ENCODE measurements at places on chromosomes 7 and 10. TPM values are rescaled to one million over a fixed set of nuclear protein-coding genes. Genes with fewer than 3 reads are reported as not detected.

- no peak for DNase-seq
- no peak overlapping the region for H3K4me3 ChIP-seq
- no peak overlapping the region for H3K27ac ChIP-seq
- peaks cover 29% of the 10 kb centered on the region for H3K27me3 ChIP-seq
- H3K36me3 ChIP-seq, result no peaks in the 10 kb centered on the region
Observed at GRCh38 chr7:122883049-122883680, 3.1 kb downstream of the CADPS2 start.

DNA sequence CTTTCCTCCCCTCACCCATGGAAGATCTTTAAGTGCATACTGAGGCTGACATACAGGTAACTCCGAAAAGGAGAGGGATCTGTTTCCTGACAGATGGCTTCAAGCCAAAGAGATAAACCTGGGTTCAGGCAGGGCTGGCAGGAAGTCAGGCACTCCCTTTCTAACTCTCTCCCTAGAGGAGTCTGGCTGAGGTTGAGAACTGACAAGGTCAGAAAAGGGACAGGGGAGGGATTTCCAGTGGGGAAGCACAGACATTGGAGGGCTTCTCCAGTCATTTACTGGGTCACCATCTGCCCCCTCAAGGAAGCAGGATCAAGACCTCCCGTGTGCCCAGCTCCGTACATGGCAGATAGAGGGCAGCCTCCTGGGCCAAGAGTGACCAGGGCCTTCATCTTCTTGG is 31.6 kb downstream of the TLX1 start:
- peaks cover 36% of the 10 kb centered on the region for H3K4me1 ChIP-seq
- H3K27ac ChIP-seq, result no peak overlapping the region
- H3K27me3 ChIP-seq, result peaks cover 56% of the 10 kb centered on the region
- H3K4me3 ChIP-seq, result no peak overlapping the region

- H3K4me1 ChIP-seq, result no peaks in the 10 kb centered on the region
- H3K27ac ChIP-seq, result no peak overlapping the region
- peaks cover 6% of the 10 kb centered on the region for H3K27me3 ChIP-seq
- no peak for DNase-seq
- no peak overlapping the region for H3K4me3 ChIP-seq
Observed at GRCh38 chr10:88661018-88661417, 3.2 kb upstream of the LIPF start.

GRCh38 chr7:3575753-3576531 is 274.9 kb downstream of the SDK1 start:
- peaks cover 40% of the 10 kb centered on the region for H3K36me3 ChIP-seq
- H3K27ac ChIP-seq, result no peak overlapping the region
- peaks cover 18% of the 10 kb centered on the region for H3K4me1 ChIP-seq
- no peak overlapping the region for H3K4me3 ChIP-seq
- no peak for DNase-seq

GRCh38 chr7:34019301-34019790 is 114.0 kb downstream of the BMPER start:
- no peaks in the 10 kb centered on the region for H3K36me3 ChIP-seq
- no peak overlapping the region for H3K27ac ChIP-seq
- no peak for DNase-seq
- H3K4me3 ChIP-seq, result no peak overlapping the region
- peaks cover 4% of the 10 kb centered on the region for H3K4me1 ChIP-seq

GRCh38 chr10:122949296-122949695 is 4.7 kb downstream of the C10orf88 start:
- DNase-seq, result no peak
- H3K36me3 ChIP-seq, result peaks cover 24% of the 10 kb centered on the region
- no peak overlapping the region for H3K27ac ChIP-seq
- peaks cover 11% of the 10 kb centered on the region for H3K4me1 ChIP-seq

GRCh38 chr7:98357751-98358161 is 43.1 kb downstream of the BAIAP2L1 start:
- H3K4me1 ChIP-seq, result peaks cover 34% of the 10 kb centered on the region
- DNase-seq, result no peak
- no peak overlapping the region for H3K27ac ChIP-seq
- H3K4me3 ChIP-seq, result no peak overlapping the region
- H3K27me3 ChIP-seq, result no peaks in the 10 kb centered on the region

GRCh38 chr7:3117081-3117480 is 73.4 kb upstream of the CARD11 start:
- peak overlapping the region; percentile 38 for H3K4me3 ChIP-seq
- peaks cover 22% of the 10 kb centered on the region for H3K36me3 ChIP-seq

DNA sequence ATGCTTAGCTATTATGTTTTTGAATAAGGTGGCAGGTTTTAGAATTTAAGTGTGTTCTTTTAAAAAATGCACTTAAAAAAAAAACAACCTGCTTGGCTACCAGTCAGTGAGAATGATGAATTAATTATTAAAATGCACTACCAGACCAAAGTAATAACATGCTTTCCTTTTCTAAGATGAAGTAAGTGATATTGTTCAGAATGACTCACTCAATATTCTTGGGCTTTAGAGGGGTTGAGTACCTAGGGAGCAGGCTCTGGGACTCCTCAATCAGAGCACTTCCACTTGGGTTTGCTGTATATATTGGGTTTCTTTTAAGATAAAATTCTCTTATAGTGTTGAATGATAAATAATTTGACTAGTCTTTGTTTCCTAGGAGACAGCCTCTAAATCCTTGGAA is 8.6 kb downstream of the STAM start:
- no peaks in the 10 kb centered on the region for H3K27me3 ChIP-seq
- peaks cover 59% of the 10 kb centered on the region for H3K36me3 ChIP-seq
- no peak overlapping the region for H3K4me3 ChIP-seq
- DNase-seq, result no peak
- H3K27ac ChIP-seq, result no peak overlapping the region

DNA sequence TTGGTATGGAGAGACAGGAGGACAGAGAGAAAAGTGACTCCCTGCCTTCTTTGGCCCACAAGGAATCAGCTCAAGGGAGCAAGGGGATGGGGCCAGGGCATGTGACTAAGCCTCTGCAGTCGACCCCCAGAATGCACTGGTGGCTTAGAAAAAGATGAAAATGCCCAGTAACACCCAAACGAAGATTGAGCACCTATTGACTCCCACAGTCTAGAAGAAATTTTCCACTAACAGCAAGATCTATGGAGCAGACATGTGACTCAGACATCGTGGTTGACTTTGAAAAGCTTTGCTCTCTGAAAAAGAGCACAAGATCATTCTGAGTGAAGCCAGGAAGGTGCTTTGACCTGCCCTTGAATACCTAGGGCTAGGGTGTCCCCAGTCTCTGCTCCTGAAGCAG is 586.0 kb downstream of the CALN1 start:
- H3K36me3 ChIP-seq, result no peaks in the 10 kb centered on the region
- no peak overlapping the region for H3K4me3 ChIP-seq
- no peaks in the 10 kb centered on the region for H3K27me3 ChIP-seq
- no peak overlapping the region for H3K27ac ChIP-seq

DNA sequence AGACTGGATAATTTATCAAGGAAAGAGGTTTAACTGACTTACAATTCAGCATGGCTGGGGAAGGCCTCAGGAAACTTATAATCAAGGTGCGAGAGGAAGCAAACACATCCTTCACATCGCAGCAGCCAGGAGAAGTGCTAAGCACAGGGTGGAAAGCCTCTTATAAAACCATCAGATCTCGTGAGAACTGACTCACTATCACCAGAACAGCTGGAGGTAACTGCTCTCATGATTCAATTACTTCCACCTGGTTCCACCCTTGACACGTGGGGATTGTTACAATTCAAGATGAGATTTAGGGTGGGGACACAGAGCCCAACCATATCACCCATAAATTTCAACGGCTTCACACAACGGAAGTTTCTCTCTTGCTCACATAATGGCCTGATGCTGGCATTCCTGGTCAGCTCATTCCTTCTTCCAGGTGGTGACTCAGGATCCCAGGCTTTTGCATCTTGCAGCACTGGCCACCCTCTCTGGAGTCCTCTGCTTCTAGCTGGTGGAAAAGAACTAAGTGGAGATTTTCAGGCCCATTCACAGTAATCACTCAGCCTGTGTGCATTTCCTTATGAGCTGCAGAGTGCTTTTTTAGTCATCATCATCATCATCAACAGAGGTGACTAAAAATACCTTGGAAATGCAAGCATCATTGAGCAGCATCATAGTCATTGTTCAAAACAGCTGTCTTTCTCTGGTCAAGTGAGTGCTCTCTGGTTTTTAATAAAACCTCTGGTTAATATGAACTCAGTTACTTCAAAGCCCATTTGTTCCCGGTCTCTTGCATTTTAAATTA is 308.1 kb downstream of the SFMBT2 start:
- no peaks in the 10 kb centered on the region for H3K4me1 ChIP-seq
- no peak for DNase-seq
- peaks cover 4% of the 10 kb centered on the region for H3K36me3 ChIP-seq
- no peaks in the 10 kb centered on the region for H3K27me3 ChIP-seq

- no peak overlapping the region for H3K4me3 ChIP-seq
- DNase-seq, result no peak
- no peaks in the 10 kb centered on the region for H3K27me3 ChIP-seq
Observed at GRCh38 chr7:37684927-37685326, 1.4 kb downstream of the GPR141 start.

DNA sequence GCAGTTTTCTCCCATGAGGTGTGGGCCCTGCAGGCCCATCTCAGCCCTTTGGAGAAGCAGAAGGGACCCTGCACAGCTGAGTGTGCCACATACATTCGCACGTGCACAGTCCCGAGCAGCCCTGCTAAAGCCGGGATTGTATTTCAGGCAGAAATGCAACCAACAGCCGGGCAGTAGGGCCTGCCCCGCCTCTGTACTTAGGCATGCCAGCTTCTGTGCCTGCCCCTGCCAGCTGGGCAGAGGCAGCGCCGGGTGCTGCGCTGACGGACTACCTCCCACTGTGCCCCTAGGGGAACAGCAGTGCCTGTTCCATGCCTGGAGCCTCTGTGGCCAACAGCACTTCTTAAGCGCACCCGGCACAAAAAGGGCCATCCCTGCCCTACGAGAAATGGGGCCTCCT is 170.3 kb downstream of the NEURL1 start:
- H3K4me1 ChIP-seq, result peaks cover 25% of the 10 kb centered on the region
- no peaks in the 10 kb centered on the region for H3K27me3 ChIP-seq
- H3K36me3 ChIP-seq, result no peaks in the 10 kb centered on the region
- H3K27ac ChIP-seq, result no peak overlapping the region
- no peak for DNase-seq

The C10orf143 gene
- 1.9 TPM for total RNA-seq

The ERCC6 gene
- total RNA-seq, result 14.3 TPM

The NEURL1 gene
- total RNA-seq, result 1.2 TPM

The TAS2R3 gene
- total RNA-seq, result 1.5 TPM

The GBX1 gene
- total RNA-seq, result 0.27 TPM

The TAS2R5 gene
- 0.90 TPM for total RNA-seq

All from WTC11 (cell line).